Suppressor macrophage (primary cell): ENCODE measurements at places on chromosomes 2 and 18.

DNA sequence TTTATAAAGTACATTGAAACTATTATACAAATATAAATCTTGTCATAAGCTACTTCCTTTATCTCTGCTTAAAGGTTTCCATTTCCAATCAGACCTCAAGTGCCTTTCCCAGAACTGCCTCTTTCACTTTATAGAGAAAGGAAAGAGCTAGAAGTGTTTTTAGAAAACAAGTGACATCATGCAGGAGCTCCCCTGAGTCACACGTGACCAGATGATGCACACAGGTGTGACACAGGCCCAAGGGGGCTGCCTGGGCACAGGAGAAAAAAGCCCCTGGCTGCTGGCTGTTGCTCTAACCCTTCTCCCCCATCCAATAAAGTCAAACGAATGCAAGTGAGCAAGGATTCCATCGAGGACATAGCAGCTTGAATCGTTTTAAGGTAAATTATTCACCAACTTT lies 21.4 kb upstream of the SH3BP4 start:
- DNase-seq: no peak

DNA sequence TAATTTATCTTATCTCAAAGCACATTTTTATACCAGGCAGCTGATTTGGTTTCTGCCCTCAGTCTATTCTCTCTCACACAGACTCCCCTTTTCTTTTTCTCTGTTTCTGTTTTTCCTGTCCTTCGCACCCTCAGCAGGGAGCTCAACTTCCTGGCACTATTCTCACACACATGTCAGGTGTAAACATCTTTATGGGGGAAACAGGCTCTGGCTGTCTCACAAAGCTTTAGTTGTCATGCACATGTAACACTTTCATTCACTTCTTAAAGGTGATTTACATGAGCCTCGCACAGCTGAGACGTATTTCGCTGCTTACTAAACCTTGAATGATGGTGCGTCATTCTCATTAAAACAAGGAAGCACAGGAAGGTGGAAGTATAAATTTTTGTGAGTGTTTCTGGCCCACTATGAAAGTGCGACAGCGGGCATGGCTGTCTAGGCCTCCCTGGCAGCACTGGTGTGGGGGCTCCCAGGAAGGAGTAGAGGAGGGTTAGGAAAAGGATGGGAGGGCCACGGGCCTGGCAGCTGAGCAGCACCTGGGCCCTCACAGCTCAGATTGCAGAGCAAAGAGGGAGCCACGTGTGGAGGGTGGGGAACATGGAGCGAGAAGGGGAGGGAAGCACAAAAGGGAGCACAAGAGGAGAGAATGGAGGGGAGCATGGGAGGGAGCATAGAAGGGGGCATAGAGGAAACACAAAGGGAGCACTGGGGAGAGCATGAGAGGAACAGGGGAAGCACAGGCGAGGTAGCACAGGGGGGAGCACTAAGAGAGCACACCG lies 46.2 kb upstream of the SNTG2 start:
- DNase-seq: no peak

- peak; percentile 54 for DNase-seq
Observed at GRCh38 chr18:32468147-32468845, 2.4 kb downstream of the GAREM1 start.

GRCh38 chr18:70643812-70644211 lies 355.0 kb downstream of the SOCS6 start:
- no peak for DNase-seq

- no peak for DNase-seq
Observed at GRCh38 chr2:123513351-123513750, 511.7 kb upstream of the CNTNAP5 start.

- DNase-seq: peak; percentile 22
Observed at GRCh38 chr18:75246721-75247610, 36.4 kb downstream of the TSHZ1 start.

- no peak for DNase-seq
Observed at GRCh38 chr2:27713201-27713600, 49.5 kb downstream of the SLC4A1AP start.

- peak; percentile 91 for DNase-seq
Observed at GRCh38 chr2:27428978-27429541, 629 bp downstream of the NRBP1 start.

DNA sequence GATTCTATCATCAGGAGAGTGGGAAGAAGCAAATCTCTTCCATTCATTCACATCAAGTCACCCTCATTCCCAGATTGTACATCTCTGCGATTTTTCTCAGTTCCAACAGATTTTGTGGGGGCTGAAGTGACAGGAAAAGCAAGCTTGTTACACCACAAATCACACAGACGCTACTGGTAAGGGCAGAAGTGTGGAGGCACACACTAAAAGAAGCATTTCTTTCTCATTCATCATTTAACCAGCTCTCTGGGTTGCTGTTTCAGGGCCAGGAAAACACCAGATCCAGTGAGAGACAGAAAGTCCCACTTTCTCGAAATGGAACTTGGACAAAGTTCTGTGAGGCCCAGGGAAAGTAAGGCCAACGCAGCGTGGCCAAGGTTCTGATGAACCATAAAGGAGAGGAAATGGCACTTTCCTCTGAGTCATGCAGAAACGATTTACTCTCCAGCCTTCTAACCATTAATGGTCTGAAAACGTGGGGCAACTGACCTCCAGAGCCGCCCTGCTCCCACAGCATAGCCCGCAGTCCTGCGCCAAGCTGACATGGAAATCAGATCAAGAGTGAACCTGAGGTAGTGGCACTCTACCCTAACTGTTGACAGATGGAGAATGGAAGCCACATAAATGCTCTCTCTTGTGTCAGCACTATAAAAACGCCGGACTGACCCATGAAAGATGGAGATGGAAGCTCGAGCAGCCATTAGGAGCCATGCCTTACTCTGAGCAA lies 191.0 kb downstream of the C1D start:
- no peak for DNase-seq

DNA sequence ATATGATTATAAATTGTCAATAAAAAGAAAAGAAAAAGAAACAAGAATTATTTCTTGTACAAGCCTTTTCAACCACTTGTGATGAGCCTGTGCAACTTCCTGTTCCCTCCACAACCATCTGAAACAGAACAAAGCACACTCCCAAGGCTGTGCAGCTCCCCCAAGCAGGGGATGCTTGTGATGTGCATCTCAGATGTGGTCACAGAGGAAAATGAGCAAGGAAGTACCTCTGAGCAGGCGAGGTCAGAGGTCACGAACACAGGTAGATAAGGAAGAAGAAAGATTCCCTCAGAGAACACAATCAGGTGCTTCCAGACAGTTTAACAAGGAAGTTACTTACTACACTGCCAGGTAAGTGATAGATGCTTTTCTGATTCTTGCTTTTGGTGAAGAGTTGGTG lies 274.8 kb upstream of the SLC39A10 start:
- no peak for DNase-seq

- DNase-seq: no peak
Observed at GRCh38 chr2:133940134-133940533, 313.7 kb upstream of the MGAT5 start.

DNA sequence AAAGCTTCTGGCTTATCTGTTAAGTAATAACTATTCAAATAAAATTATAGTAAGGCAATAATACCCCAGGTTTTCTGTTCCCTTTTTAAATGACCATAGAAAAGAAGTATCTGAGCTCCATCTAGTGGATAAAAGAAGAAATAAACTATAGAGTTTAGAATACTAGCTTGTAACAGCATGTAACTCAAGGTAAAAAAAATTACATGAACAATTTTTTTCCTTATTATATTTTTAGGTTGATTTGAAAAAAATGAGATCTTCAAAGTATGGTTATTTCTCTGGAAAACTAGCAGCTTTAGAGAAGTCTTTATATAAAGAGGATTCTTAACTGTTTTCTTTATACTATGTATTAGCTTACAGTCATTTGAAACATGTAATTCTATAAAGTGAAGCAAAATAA lies 58.1 kb downstream of the NCKAP1 start:
- DNase-seq: no peak

- DNase-seq: no peak
Observed at GRCh38 chr2:4947911-4948310, 744.3 kb upstream of the SOX11 start.

DNA sequence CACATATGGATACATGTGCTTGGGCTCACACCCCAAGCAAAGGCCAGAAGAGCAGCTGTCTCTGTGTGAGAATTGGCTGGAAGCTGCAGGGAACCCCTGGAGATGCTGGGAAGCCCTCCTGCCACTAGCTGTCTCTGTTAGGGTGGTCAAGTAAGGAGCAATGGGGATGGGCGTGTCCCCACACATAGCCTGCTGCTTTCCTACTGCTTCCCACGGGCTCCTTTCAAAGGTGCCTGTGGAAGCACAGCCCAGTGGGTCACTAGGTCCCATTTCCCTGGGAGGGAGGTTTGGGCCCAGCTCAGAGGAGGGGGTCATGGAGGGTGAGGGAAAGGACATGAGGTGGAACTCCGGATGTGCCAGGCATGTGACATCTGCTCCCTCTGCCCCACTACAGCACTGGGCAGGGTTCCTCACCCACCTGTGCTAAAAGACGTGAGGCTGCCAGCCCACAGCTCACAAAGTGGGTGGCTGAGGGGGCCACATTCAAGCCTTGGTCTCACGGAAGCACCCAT lies 24.4 kb upstream of the MAL start:
- no peak for DNase-seq

- peak; percentile 81 for DNase-seq
Observed at GRCh38 chr18:54776282-54776977, 51.8 kb upstream of the RAB27B start.
